ENCODE measurements at places on chromosomes 7 and 10.

- DNase-seq = peak; percentile 97
Measured at GRCh38 chr7:129831424-129832058, 121.2 kb downstream of the UBE2H start.

DNA sequence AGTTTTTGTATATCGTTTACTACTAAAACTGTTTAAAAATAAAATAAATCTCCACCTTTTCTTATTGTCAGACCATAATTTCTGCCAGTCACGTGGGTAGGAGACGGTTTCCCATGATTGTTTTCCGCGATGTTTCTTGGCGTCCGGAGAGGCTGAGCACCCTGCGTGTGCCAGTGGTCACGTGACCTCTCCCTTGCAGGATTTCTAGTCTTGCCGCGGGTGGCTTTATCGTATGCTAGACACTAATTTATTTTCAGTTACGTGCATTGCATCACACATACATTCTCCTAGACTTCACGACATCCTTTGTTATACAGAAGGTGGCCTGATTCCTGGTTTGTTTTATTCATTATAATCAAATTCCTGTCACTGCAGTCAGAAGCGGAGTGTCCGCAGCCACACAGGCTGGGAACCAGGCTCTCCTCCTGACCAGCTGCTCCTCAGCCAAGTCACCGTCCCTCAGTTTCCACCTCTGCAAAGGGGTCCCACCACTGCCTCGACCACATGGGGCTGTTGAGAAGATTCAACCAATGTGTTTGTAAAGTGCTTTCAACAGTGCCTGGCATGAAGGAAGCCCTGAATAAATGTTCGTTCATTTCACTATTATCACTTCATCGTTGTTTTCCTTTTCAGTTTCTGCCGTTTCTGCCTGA is 203.2 kb upstream of the PPP2R2D start:
- no peak for DNase-seq

- DNase-seq = no peak
Measured at GRCh38 chr10:22263106-22263505, 45.3 kb upstream of the EBLN1 start.

GRCh38 chr10:110773693-110774068 is 98.0 kb upstream of the PDCD4 start:
- no peak for DNase-seq

DNA sequence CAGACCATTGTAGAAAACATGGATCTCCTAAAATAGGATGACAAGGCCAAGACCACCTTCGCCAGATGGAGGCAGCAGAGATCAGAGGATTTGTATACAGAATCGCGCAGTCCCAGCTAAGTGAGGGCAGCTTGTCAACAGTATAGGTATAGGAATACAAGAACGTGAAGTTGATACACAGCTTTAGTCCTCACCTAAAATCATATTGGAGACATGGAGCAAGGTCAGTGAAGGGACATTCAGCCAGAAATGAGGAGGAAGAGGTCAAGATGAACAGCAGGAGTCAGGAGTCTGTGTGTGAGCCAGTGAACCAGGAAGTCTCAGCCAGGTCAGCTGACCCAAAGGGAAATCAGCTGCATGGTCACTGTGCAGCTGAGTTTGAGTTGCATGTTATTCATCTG is 263.4 kb upstream of the PRKCQ start:
- DNase-seq = no peak

- no peak for DNase-seq
Measured at GRCh38 chr10:1774796-1775195, 37.5 kb upstream of the ADARB2 start.

- DNase-seq = no peak
Measured at GRCh38 chr10:78532480-78533042, 498.9 kb downstream of the RPS24 start.

DNA sequence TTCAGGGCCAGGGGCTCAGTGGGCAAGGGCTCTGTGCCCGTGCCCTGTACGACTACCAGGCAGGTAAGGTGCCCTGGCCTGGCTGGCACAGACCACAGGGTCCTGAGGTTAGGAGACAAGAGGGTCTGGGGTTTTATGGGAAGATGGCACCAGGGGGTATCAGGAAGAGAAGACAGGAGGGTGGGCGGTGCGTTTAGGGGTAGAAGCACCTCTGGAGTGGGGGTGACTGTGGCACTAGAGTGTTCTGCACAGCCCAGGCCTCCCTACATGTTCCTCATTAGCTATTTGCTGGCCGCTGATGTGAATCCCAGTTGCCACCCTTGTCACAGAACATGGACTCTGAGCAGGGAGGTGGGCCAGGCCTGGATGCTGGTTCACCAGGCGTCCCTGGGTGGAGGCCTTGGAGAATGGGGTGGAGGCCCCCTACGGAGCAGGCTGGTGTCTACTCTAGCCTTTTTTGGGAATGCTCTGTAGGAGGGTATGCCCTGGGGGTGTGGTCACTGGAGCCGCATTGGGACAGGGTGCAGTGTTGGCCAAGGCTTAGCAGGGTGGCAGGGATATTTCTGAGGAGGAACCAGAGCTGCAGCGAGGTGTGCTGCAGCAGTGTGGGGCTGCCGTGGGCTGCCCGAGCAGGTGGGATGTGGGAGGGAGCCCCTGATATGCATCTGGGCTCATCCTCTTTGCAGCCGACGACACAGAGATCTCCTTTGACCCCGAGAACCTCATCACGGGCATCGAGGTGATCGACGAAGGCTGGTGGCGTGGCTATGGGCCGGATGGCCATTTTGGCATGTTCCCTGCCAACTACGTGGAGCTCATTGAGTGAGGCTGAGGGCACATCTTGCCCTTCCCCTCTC is 5.0 kb downstream of the PGAM2 start:
- no peak for DNase-seq

DNA sequence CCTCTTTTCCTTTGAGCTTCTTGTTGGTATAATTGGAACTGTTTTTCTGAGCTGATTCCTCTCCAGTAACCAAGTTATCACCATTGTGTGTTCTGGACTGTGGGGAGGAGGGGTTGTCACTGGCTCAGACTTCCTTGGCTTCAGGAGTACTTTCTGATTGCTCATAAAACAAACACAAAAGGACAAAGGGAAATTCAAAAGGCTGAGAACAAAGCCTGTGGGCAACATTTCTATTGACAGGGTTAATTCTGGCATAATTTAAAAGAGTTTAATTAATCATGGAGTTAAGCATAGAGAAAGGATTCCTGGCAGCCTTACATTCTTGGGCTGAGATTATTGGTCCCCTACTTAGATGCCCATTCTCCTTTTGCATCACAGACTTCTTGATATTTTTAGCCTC is 222.9 kb upstream of the KMT2E start:
- DNase-seq = peak; percentile 30

- DNase-seq = no peak
Measured at GRCh38 chr10:79560160-79560709, at the start of gene SFTPA2. Gene SFTPA2 (minus strand): TSS chr10:79560407. CDS start chr10:79559483, 924 bp downstream.

- peak; percentile 92 for DNase-seq
Measured at GRCh38 chr10:3071405-3072198, 4.3 kb downstream of the PFKP start.

- DNase-seq = peak; percentile 11
Measured at GRCh38 chr7:129279757-129280156, 54.9 kb downstream of the AHCYL2 start.

GRCh38 chr7:79301419-79301818 is 152.0 kb downstream of the MAGI2 start:
- no peak for DNase-seq

GRCh38 chr7:91941450-91941849 is 788 bp downstream of the AKAP9 start:
- DNase-seq = peak; percentile 23

DNA sequence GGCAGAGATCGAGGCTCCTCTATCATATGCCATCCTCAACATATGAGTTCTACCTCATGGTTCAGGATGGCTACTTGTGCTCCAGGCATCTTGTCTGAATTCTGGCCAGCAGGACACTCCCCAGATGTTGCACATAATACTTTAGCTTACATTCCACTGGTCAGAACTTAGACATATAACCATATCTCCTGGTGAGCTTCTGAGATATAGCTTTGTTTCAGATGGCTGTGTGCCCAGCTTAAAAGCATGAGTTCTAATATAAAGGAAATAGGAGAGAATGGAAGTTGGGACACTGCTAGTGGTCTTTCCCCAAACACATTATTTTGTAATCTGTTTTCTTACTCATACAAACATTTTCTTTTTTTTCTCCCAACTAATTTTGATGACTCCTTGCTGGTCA is 50.8 kb upstream of the IFRD1 start:
- DNase-seq = no peak

- peak; percentile 46 for DNase-seq
Measured at GRCh38 chr10:63094405-63094804, 38.7 kb upstream of the NRBF2 start.

DNA sequence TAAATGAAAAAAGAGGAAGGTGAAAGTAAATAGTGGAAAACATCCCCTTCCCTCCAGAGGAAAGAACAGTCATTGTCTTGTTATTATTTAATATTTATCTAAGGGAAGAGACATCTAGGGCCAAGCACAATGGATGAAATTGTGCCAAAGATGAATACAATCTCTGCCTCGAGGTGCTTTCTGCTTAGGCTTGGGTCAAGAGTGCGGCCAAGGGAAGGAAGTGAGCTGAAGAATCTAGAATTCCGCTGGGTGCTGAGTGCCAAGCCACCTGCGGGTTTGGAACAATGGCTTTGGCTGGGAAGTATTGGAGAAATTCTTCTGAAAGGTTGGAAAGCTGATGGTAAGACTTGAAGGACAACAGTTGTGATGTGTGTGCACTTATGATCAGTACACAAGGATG is 531.3 kb upstream of the FZD8 start:
- peak; percentile 44 for DNase-seq

- DNase-seq = no peak
Measured at GRCh38 chr7:126411821-126412383, 840.8 kb downstream of the GRM8 start.

GRCh38 chr10:131819241-131820072 is 81.4 kb upstream of the PPP2R2D start:
- DNase-seq = no peak

DNA sequence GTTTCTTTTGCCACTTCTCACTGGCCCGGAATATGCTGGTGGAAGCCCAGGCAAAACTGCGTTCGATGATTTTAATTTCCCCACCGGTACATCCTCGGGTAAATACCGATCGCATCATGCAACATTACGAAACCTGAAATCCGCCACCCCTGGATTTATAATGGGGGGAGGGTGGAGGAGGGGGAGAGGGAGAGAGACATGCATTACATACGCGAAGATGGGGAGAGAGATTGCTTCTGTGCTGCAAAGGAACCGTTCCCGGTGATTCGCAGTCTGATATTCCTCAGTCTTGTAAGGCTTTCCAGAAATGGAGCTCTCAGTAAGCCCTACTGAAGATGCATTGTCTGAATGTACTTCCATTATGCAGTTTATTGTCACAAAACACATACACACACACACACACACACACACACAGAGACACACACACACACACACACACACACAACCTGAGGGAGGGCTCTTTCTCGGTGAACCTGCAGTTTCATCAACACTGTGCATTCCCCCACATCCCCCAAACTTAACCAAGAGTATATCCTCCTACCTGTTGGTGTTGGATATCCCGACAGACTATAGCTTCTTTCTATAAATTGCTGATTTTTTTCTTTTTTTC is 741 bp downstream of the GPR85 start:
- DNase-seq = peak; percentile 41

DNA sequence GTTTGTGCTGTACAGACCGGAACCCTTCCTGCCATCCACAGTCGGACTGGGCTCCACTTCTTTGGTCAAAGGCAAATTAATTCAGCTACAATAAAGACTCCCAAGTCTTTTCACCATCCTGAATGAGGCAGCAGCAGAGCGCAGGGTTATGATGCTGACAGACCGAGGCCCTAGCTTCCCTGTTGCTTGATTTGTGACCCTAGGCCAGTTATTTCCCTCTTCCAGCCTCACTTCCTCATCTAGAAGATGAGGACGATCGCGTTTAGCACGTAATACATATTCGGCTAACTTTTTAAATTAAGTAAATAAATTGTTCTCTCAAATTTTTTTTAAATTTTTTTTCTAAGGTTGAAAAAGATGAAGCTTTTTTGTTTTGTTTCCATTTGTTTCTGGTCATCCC is 18.1 kb downstream of the ADRB1 start:
- no peak for DNase-seq

DNA sequence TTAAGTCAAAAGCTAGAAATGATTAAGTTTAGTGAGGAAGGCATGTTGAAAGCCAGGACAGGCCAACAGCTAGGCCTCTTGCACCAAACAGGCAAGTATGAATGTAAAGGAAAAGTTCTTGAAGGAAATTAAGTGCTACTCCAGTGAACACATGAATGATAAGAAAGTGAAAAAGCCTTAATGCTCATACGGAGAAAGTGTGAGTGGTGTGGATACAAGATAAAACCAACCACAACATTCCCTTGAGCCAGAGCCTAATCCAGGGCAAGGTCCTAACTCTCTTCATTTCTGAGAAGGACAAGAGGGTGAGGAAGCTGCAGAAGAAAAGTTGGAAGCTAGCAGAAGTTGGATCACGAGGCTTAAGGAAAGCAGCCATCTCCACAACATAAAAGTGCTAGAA is 53.0 kb downstream of the DNAJC1 start:
- DNase-seq = peak; percentile 44

DNA sequence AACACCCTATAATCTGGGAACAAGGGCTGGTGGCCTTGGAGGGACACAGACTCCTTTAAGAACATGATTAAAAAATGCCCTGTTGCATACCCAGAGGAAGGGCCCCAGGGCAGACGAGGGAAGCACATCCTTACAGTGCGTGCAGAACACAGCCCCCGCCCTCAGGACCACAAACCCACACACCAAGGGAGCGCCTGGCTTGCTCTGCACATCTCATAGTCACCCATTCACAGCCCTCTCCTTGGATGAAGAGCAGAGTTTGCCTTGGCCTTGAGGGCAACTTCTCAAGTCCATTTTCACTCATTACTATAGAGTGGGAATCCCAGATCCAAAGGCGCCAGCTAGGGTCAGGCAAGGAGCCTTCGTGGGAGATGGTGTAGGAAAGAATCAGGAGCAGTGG is 6.3 kb upstream of the VSIR start:
- DNase-seq = no peak

DNA sequence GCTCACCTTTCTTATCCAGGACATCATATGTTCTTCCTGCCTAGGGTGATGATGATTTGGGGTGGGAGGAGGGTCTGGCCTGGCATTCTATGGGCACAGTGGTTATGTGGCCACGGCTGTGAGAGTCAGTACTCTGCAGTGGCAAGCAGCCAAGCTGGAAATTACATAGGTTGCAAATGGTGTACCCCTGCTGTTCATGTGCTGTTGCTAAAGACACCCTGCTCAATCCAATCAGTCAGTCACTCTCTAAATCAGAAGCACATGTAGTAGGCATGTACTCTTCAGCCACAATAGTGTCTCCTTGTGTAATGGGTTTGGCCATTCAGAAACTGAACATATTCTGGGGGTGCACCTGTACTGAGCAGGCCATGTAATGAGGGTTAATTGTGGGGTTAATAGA is 449.1 kb upstream of the ANKRD30A start:
- DNase-seq = no peak

DNA sequence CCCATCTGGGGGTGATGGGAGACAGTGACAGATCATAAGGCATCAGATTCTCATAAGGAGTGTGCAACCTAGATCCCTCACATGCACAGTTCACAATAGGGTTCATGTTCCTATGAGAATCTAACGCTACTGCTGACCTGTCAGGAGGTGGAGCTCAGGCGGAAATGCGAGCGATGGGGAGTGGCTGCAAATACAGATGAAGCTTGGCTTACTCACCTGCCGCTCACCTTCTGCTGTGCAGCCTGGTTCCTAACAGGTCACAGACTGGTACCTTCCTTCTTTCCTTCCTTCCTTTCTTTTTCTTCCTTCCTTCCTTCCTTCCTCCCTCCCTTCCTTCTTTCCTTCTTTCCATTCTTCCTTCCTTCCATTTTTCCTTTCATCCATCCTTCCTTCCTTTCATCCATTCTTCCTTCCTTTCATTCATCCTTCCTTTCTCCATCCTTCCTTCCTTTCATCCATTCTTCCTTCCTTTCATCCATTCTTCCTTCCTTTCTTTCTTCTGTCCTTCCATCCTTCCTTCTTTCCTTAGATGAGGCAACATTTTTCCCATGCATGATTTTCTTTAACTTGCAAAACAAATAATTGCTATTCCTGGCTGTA is 370.0 kb upstream of the AUTS2 start:
- DNase-seq = no peak
